ENCODE measurements at places on chromosomes 1 and 21.

GRCh38 chr1:214417545-214418210, 133.7 kb downstream of the PTPN14 start:
- no peak for DNase-seq

DNA sequence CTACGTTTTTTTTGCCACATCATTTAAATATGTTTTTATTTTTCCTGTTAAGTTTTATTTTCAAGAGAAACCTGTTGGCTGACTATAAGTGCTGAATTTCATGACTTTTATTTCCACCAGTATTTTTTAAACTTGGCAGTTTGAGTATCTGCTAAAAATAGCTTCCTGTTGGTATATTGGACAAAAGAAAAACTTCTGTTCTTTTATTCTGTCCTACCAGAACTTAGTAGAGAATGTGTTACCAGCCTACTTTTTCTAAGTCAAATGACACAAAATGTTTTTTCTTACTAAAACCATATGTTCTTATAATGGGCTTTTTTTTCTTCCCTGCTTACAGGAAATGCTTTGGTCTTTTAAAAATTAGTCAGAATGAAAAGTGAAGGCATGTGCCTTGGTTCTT, 7.6 kb downstream of the DR1 start:
- DNase-seq = no peak

GRCh38 chr21:16070207-16070651, 340.4 kb downstream of the USP25 start:
- peak; percentile 67 for DNase-seq

GRCh38 chr1:1098681-1099421, 17.0 kb downstream of the C1orf159 start:
- DNase-seq = no peak

DNA sequence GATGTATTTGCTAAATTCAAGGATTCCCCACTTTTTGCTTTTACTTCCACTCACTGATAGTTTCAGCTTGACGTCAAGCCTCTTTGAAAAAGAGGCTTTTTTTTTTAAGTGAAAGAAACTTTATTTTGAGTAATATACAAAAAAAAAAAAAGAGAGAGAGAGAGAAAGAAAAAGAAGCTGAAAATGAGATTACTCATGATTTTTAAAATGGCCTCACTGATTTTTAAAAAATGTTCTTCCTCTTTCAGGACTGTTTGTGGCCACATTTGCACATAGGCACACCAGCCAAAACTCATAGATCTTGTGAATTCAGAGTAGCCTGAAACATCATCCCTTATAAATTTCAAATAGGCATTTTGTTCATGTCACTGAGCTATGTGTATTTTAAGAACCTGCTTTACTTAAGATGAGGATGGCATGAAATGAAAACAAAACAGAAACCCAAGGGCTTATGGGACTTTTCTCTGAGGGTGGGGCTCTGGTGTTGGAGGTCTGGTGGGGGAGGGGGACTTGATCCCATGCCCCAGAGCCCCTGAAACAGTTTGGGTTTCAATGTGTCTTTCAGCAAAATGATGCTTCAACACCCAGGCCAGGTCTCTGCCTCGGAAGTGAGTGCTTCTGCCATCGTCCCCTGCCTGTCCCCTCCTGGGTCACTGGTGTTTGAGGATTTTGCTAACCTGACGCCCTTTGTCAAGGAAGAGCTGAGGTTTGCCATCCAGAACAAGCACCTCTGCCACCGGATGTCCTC, 6.1 kb downstream of the ATF3 start:
- no peak for DNase-seq

DNA sequence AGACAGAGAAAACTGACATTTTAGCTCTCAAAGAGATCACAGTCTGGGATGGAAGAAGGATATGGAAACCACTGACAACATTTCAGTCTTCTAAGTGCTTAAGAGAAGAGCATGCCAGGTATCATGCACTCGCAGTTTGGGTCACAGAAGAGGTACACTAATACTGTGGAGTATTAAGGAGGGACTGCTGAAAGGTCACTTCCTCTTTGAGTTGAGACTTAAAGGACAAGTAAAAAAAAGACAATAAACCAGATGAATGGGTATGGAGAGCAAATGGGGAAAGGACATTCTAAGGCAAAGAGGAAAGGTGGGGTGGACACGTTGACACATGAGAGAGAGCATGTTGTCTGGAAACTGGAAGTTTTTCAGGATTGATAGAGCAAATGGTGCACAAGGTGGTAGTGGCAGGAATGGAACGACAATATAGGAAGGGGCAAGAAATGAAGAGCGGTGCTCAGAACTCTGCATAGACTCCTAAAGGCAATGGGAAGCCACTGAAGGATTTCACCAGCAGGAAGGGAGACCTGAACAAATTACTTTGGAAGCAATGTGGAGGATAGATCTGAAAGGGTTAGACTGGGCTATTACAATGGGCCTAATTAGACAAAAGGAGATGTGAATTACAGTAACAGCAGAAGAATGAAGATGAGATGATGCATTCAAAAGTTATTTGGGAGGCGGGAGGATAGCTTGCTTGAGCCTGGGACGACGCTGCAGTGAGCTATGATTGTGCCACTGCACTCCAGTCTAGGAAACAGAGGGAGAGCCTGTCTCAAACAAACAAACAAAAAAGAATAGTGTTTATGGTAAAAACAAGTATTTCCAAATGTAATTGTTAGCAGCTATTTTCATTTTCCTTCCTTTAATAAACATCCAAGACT, 11.1 kb downstream of the DIPK1A start:
- no peak for DNase-seq

- no peak for DNase-seq
These were observed 759 bp downstream of the AMPD2 start for GRCh38 chr1:109620401-109620791.

DNA sequence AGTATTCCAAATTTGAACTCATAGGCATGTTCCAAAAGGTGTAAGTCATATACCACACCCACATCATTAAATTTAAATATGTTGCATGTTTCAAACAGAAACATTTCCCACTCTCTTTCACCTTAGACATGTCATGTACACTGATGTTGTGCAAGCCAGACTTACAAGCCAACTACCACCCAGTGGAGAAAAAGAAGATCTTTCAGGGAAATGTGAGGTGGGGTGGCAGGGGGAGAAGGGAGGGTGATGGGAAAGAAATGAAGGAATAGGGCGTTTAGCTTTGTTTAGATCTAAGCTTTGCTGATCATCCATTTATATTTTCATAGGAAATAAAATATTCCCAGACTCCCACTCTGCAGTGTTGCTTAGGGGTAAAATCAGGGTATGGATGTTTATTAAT, 1.6 kb downstream of the NEGR1 start:
- no peak for DNase-seq

GRCh38 chr1:84027368-84027767, 28.4 kb upstream of the TTLL7 start:
- DNase-seq = no peak

DNA sequence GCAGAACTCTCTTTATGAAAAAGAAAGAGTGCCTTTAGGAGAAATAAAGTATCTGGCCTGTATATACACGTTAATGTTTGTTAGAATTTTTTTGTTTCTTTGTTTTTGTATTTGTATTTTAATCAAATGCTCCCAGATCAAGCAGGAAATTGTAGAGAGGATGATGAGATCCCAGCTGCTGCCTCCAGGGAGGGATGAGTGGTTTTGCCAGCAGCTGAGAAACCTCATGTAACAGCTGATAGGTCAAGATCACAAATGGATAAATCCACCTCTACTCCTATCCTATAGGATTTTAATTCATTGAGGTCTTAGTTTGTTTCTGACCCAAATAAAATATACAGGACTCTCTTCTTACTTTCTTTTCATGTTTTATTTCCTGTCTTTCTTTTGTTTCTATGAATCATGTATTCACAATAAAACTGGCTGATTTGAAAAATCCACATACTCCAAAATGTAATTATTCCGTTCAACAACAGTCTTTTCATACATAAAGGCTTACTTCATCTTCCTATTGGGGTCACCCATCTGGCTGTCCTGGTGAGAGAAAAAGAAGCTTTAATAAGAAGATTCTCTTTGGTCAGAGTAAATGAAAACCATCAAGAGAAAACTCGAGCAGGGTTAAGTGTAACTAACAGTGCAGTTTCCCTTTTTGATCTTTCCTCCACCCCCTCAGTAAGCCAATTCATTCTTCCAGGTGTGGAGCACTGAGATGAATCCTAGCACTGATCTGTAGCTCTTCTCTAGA, 129.3 kb upstream of the PLPPR5 start:
- no peak for DNase-seq

GRCh38 chr21:45000637-45001133, 60.9 kb downstream of the SLX9 start:
- no peak for DNase-seq

- DNase-seq = no peak
These were observed 147.9 kb upstream of the ETV3 start for GRCh38 chr1:157286096-157286495.

GRCh38 chr21:41483415-41483814, 24.5 kb downstream of the TMPRSS2 start:
- no peak for DNase-seq

GRCh38 chr1:53655931-53656746, 82.8 kb downstream of the GLIS1 start:
- DNase-seq = no peak

- DNase-seq = no peak
These were observed 26.4 kb downstream of the LHX4 start for GRCh38 chr1:180256341-180257027.

DNA sequence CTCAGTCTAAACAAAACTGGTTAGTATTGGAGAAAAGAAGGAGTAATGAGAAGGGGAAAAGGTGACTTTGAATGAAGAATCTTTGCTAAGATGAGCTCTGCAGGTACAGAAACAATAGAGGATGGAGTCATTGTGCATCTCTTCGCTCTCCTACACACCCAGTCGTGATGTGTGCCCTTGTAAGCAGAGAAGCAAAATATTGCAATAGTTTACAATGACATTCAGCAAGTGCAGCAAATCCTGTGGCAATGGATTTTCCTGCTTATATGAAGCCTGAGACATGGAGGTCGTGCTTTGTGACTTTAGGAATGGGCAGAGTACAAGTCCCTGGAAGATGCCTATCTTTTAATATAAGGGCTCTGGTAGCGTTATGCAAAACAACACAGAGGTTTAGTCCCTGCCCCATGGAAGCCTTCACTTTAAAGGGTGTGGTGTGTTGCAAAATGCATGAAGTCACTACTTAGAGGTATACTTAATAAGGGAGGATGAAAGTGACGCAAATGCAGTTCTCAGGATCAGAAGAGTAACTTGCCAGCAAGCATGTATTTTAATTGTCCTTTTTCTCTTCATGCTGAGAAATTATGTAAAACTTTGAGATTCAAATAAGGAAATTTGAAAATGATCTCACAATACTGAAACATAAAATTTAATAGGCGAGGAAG, 88.0 kb upstream of the IVNS1ABP start:
- no peak for DNase-seq

DNA sequence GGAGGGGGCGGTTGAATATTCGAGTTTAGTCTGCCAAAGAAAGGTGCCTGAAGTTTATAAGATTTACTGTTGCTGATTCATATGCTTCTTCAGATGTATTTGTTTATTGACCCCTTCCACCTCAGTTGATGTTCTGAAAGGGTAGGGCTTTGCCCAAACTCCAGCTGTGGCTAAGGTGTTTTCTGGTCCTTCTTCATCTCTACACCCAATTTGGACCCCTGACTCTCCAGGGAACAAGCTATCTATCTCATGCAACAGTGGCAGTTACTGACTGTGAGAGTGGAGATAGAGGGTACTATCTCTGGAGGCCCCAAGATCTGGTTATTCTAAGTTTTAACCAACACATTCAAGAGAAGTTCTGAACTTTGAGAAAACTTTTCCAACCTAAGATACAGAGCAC, 12.6 kb upstream of the ALG14 start:
- no peak for DNase-seq

DNA sequence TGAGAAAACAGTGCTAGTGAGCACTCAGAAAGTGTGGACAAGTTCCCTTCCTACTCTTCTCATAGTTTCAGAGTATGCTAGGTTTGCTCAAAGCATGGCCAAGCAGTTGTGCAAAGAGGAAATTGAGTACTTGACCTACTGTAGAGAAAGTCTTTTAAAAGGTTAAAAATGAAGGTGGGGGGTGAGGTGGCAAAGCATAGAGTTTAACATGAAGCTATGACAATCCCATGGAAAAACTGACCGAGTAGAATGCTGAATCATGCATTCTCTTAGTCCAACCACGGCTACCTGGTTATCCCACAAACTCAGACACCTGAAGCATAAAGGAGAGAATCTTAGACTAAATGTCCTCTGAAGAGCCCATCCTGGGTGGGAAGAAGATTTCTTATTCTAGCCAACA, 79.9 kb downstream of the PTPN14 start:
- no peak for DNase-seq

DNA sequence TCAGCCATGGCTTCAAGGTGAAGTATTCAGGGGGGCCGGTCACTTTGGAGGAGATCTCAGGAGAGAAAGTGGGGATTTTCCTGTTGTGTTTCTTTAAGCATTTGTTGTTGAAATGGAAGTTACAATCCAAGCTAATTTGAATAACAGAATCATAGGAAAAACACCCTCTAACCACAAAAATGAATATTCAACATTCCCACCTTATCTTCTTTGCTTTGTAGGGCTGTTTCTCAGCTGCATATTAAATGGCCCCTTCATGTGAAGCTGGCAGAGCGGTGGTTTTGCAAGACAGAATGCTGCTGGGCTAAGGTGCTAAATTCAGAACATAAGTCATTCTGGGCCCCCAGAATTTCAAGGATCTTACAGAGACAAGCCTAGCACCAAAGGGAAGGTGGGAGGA, 279.0 kb downstream of the RRAGC start:
- DNase-seq = no peak

- no peak for DNase-seq
These were observed 1.1 kb upstream of the KNCN start for GRCh38 chr1:46552357-46553237.

GRCh38 chr1:43802356-43802980, 95.1 kb downstream of the ST3GAL3 start:
- DNase-seq = no peak

DNA sequence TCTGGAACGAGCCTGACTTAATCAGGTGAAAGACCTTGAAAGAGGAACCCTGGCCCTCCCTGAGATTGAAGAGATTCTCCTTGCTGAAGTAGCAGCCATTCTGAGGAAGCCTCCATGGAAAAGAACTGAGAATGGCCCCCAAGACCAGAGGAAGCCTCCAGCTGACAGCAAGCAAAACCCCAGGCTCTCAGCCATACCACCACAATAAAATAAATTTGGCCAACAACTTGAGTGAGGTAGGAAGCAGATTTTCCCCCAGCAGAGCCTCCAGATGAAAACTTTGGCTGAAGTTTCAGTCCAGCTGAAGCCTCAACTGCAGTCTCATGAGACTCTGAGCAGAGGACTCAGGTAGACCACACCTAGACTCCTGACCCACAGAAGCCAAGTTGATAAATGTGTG, 34.0 kb upstream of the SLAMF9 start:
- DNase-seq = no peak

- no peak for DNase-seq
These were observed 3.3 kb downstream of the PFDN2 start for GRCh38 chr1:161114556-161114955.

GRCh38 chr1:51484591-51484990, 34.5 kb downstream of the EPS15 start:
- no peak for DNase-seq

- DNase-seq = no peak
These were observed 26.6 kb upstream of the RD3 start for GRCh38 chr1:211518330-211519289.

DNA sequence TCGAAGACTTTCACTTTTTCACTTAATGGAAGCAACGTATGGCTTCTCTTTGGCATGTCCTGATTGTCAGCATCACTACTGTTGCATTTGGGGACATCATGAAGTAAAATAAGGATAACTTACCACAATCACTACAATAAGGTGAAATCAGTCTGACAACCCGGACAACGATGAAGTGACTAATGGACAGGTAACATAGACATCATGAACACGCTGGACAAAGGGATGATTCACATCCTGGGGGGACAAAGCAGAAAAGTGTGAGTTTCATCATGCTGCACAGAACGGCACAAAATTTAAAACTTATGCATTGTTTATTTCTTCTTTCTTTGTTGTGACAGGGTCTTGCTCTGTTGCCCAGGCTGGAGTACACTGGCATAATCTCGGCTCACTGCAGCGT, 53.9 kb downstream of the FH start:
- no peak for DNase-seq

All from NCI-H1417 treated with DMSO at 0.1 percent for 48 hours (cell line).